ENCODE measurements at places on chromosomes 7 and 10.

GRCh38 chr7:134014935-134015334 is 112.2 kb upstream of the LRGUK start:
- DNase-seq = no peak

DNA sequence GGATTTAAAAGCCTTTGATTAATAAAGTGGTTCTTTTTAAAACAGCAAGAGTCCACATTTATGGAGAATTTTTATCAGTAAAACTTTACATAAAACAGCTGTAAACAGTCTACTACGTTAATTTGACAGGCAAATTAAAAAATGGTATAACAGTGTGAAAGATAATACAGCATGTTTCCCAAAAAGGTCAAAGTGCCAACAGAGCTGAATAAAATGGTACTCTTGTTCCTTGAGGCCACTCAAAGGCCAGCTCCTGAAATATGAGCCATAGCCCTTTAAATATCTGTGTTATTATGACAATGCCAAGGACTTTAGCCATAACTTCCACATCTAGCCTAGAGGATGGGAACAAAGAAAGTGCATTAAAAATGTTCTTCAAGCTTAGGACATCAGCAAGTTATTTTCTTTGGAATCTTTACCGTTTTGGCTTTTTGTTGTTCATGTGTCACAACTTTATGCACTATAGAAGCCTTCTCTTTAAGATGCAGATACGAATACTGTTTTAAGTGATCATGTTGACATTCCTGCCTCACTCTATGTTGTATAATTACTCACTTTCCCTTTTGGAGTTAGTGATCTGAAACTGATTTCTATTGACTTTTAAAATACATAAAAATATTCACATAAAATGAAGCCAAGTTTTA is 165.6 kb downstream of the RNLS start:
- DNase-seq = no peak

- DNase-seq = no peak
These were observed 246.1 kb downstream of the EBF3 start for GRCh38 chr10:129717816-129718547.

- DNase-seq = no peak
These were observed 962.8 kb downstream of the DNAJB9 start for GRCh38 chr7:109532262-109532992.

DNA sequence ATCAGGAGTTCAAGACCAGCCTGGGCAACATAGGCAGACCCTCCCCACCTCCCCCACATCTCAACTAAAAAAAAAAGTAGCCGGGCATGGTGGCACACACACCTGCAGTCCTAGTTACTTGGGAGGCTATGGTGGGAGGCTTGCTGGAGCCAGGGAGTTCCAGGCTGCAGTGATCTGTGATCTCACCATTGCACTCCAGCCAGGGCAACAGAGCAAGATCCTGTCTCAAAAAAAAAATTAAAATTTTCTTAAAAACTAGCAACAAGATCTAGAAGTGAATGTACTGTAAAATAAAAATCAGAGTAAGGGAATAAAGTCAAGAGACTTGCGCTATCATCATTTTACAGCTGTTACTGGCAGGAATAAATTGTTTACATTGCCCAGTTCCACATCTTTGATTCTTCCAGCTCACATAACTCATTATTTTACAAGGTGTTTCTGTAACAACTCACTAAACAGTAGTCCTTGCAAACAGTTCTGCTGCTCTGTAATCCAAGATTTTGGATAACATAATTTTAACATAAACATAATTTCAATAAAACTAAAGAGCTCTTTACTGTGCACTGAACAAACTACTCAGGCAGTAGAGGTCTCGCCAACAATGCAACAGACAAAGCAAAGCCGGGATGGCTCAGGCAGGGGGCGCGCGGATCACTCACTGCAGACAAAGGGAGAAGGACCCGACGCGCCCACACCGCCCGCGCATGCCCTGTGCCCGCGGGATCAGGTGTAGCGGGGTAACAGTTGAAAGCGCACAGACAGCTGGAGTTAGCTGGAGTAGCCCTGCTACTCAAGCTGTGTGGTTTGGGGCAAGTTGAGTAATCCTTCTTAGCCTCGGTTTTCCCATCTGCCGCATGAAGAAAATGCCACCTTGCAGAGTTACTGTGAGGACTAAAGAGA is 73.3 kb upstream of the NFE2L3 start:
- peak; percentile 68 for DNase-seq

DNA sequence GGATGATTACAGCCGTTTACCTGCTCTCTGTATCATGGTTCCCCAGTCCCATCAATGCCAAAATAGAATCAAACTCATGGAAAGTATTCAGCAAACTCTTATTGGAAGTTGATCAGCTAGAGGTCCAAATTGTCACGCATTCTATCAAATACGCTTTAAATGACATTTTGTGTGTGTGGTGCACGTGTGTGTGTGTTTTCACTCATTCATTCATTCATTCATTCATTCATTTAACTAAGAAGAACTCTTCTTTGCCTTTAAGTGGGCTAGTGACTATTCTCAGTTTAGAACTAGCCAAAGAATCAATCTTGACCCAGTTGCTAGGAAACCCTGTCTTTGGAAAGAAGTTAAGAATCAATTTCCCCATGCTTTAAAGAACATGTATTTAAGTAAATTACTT is 102.8 kb downstream of the RTKN2 start:
- DNase-seq = no peak

DNA sequence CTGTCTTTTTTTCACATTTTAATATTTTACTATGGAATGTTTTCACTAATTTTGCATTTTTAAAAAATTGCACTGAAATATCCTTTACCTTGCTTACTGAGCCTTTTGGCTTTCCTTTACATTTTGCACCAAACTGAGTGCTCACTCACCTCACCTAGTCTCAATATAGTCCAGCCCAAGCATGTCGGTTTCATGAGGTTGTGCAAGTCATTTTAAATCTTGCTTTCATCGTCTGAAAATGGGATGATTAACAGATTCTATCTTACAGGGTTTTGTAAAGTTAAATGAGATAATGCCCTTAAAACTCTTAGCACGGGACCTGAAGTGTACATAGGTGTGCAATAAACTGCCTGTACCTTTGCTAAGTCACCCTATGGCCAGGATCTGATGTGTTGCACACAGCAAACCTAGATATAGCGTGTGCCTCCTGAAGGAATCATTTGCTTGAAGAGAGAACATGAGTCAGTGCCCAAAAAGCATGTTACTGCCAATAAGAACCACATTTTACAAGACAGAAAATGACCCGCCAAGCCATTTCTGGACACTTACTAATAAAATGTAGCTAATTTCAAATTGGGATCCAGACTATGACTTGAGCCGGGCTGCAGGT is 199.8 kb downstream of the JCAD start:
- DNase-seq = no peak

DNA sequence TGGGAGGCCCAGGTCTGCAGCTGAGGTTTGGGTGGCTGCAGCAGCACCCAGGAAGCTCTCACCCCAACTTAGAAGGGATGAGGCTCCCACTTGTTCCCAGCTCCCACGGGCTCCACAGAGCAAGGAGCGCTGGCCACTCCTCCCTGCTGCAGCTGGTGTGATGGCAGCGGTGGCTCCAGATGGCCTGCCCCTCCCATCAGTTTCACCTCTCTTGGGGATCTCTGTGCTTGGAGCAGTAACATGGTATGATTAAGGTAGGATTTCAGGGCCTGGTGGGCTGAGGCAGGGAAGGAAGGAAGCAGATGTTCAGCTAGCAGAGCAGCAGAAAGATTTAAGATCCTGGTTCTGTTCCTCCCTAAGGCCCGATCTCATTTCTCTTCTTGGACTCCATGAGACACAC is 66.8 kb upstream of the KIF5B start:
- DNase-seq = no peak

GRCh38 chr7:76352193-76352592 is 6.6 kb downstream of the YWHAG start:
- no peak for DNase-seq

DNA sequence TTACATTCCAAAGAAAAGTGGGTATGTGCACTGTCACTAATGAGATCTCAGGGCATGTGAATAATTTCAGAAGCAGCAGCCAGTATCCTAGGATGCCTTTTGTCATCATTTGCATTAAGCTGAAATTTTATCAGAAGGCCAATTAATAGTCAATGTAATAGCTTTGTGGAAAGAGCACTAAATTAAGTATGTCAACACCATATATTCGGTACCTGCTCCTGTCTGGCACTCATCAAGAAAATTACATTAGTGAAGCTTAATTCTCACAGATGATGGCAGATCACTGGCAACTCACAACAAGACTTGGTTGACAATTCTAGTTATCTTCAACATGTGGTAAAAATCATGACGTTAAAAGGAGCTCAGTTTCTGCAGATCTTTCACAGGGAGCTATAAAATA is 271.4 kb downstream of the PARD3 start:
- no peak for DNase-seq

DNA sequence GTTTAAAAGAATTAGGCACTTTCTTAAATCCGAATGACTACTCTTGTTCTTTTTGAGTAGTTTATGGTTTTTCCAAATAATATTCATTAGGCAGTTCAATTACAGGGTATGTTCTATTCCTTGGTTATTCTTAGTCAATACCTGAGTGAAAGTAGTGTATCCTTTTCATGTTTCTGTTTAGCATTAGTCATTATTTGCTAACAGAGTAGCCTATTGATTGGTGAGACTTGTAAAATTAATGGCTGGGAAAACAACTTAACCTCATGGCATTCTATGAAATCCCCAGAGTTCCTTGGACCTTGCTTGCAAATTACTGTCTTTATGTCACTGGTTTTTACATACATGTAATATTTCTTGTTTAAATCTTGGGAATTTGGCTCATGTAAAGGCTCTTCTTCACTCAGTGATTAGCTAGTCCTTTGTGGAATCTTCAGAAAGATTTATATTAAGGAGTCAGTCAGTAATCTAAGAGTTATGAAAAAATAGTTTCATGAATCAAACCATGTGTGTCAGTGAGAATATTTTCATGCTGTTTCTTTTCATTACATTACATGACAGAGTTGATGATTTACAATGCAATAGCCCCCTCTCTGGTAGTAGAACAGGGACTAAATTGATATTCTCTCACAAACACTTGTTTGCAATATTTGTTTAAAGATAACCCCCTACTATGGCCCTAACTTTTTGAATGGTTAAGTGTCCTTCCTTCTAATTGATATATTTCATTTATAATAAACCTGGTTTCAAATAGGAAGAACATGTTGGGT is 81.5 kb upstream of the LRRTM3 start:
- no peak for DNase-seq

- peak; percentile 94 for DNase-seq
These were observed 10.8 kb upstream of the HOXA2 start for GRCh38 chr7:27112955-27113949.

GRCh38 chr10:32005050-32005449 is 51.2 kb downstream of the KIF5B start:
- DNase-seq = peak; percentile 8

DNA sequence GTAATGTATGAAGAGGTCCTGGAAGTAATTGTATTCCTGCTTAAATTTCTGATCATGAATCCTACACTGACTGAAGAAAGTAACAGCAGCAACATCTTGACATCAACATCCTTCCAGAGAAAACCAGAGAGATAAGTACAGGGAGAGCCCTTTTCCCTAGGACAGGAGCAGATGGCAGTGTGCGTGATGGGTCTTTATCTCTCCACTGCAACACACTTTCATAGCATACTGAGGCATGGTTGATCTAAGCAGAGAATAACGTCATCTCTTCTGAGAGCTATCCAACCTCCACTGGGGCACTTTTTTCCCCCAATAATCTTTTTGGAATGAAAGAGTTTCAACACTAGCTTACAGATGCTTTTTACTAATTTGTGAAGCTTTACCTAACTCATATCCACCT is 342 bp downstream of the OR2A25 start:
- no peak for DNase-seq

- no peak for DNase-seq
These were observed 119.4 kb downstream of the EVX1 start for GRCh38 chr7:27362026-27362425.

- no peak for DNase-seq
These were observed 686.3 kb downstream of the XPNPEP1 start for GRCh38 chr10:109237050-109237449.

GRCh38 chr10:10854725-10855124 is 162.9 kb upstream of the CELF2 start:
- no peak for DNase-seq

- no peak for DNase-seq
These were observed 43.1 kb downstream of the UBE2H start for GRCh38 chr7:129909669-129910068.

DNA sequence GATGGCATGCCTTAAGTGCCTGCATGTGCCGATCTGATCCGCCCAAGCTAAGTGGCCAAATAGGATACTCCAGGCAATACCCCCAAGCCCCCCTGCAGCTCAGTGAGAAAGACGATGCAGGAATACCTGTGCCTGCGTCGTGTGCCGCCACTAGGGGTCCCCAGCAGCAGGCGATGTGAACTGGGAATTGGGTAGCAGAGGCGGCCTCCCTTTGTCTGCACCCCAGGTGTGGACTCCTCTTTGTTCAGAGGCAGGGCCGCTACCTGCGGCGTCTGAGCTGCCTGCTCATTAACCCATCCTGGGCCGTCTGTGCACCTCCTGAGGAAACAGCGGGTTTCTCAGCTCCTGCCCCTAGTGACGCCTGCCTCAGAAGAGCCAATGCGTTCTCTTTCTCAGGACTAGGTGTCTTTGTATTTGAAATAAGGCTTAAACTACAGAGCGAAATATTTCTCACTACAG is 4.8 kb upstream of the CHN2 start:
- DNase-seq = peak; percentile 64

GRCh38 chr10:69048103-69048502 is 39.8 kb upstream of the SRGN start:
- peak; percentile 11 for DNase-seq

GRCh38 chr7:112743811-112744210 is 46.4 kb downstream of the TMEM168 start:
- no peak for DNase-seq
